ENCODE measurements at places on chromosomes 5 and 9. TPM values are rescaled to one million over a fixed set of nuclear protein-coding genes. Genes with fewer than 3 reads are reported as not detected.

DNA sequence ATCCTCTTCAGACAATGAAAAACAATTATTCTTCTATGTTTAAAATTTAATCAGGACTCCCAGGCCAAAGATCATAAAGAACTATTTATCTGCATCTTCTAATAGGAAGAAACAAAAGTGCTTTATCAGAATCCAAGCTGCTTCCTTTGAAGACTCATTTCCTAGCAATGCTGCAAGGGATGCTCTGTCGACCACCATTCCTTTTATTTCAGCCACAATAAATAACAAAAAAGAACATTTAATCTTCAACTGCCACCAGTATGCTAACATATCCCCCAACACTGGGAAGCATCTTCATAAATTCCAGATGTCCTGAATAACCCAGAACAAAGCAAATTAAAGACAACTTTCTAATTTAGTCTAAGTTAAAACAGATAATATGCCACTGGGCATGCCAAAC lies 68.7 kb downstream of the PKD2L2 start:
- DNase-seq = no peak

DNA sequence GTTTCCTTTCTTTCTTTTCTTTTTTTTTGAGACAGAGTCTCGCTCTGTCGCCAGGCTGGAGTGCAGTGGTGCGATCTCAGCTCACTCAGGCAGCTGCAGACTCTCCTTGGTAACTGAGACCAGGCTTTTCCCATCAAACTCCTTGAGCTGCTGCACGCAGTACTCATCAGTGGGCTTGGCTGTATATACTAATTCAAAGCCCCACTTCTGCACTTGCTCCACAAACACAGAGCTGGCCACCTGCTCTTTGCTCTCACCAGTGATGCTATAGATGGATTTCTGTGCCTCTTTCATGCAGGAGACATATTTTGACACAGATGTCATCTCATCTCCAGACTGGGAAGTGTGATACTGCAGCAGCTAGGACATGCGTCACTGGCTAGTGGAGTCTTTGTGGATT lies 252.7 kb downstream of the AP3B1 start:
- no peak for DNase-seq

- no peak for DNase-seq
These were observed 8.9 kb upstream of the AKNA start for GRCh38 chr9:114396558-114397218.

DNA sequence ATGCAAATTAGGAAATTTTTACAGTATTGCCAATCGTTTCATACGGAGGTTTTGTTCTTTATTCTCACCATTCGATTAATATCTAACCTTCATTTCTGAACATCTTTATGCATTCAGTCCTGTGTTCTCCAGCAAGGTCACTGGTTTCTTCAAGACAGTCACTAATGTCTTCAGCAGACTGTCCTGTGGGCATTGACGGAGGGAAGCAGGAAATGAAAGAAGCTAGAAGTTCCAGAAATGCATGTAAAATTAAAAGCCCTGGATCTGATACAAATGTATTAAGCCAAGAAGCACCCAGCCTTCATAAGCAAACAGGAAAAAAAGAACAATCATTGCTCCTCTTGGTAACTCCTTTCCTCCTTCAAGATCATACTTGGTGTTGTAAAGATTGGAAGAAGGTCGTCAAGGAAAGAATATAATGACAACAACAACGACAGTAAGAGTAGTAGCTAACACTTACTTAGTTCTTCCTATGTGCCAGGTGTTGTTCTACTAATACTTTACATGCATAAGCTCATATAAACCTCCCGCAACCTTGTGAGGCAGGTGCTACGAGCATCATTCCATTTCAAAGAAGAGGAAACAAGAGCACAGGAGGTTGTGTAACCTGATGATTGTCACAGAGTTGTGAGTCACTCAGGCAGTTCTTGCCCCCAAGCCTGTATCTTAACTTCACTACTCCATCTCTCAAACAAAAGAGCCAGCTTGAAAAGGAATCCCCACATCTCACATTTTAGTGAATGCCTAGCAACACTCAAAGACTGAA lies 59.9 kb upstream of the CER1 start:
- DNase-seq = no peak

GRCh38 chr9:36867241-36867640 lies 166.8 kb downstream of the PAX5 start:
- DNase-seq = no peak

DNA sequence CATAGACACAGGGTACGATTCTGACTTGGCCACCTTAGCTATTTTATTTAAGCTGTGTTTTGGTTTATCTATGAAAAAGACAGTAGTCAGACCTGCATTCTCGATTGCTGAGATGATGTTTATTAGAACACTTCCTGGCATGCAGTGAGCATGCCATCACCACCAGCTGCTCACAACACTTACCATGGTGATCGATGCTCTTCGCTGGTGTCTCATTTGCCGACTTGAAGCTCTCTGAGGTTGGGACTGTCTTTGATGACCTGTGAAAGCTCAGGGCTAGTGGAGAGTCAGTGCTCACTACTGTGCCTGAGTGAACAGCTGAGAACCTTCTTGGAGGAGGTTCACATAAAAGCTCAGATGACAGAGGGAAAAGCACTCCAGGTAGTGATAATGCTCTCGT lies 4.4 kb upstream of the C9orf153 start:
- no peak for DNase-seq

DNA sequence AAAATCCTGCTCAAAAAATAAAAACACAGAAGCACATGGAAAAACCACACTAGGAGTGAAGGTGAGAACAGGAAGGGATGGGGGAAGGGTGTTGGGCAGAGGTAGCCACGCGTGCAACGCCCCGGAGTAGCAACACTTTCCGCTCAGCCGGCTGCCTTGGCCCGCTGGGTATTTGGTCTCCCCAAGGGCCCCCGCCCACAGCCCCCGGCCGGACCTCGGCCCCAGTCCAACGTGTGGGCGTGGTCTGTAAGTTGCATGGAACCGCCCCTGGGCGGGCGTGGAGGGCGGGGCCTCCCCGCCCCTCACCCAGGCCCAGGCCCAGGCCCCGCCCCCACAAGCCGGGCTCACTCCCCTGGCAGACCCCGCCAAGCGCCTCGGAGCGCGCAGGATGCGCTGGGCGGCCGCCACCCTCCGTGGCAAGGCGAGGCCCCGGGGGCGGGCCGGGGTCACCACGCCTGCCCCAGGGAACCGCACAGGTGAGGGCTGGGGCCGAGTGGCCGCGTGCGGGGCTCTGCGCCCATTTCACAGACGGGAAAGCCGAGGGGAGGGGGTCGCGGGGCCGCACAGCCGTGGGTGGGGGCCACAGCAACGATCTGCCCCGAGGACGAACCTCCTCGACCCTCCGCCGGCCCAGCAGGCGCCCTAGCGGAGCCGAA lies at the start of gene SUSD3:
SUSD3 (plus strand) TSS at position 347 of the 656 bp plus-strand sequence; CDS start at position 389, 42 bp downstream.
- DNase-seq = peak; percentile 88

DNA sequence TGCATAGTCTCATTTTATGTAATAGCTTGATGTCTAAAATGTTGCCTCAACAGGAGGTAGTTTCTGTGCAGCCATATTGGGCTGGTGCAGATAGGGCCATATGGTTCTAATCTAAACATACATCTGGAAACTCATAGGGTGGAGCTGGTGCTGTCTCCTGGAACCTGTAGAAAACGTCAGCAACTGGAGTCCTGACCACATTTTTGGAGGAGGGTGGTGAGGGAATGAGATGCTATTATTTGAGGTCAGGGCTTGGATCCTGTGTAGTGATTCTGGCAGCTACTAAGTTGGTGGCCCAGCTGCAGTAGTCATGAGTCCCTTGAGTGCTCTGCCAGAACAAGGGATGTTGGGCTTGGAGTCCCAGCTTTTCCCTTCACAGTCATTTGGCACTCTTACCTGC lies 14.1 kb downstream of the MAN2A1 start:
- DNase-seq = no peak

DNA sequence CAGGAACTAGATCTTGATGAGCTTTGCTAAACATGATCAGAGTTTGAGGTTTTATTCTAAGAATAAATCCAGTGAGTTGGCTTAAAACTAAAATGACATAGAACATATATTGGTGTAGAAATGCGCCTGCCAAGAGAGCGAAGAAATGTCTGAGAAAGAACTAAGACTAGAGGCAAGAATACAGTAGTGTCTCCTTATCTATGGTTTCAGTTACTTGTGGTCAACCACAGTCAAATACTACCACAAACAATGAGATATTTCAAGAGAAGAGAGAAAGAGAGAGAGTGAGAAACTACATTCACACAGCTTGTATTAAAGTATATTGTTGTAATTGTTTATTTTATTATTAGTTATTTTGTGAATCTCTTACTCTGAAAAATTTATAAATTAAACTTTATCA lies 254.4 kb upstream of the CDH10 start:
- no peak for DNase-seq

DNA sequence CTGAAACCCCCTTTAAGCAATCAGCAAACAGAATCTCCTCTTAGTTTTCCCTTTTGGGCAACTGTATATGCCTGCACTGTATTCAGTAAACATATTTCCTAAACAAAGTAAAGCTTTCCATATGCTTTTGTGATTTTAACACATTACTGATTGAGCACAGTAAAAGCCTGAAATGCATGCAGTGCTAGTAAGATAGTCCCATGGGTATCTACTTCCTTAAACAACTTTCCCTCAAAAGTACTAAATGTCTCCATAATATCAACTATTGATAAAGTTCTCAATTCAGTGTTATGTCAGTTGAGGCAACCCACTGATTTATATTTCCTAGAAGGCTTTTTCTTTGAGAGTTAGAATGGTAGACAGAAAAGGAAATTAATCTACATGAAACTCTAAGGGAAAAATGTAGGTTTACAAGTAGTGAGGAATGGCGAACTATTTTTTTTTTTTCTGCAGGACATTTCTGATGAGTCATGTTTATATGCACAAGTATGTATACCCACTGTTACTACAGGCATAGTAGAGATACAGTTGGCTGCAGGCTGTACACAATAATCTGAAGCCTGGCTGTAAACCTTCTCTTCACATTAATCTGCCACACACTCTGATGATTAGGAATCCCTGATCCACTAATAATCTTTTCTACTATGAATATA lies 31.2 kb upstream of the CEP120 start:
- no peak for DNase-seq

DNA sequence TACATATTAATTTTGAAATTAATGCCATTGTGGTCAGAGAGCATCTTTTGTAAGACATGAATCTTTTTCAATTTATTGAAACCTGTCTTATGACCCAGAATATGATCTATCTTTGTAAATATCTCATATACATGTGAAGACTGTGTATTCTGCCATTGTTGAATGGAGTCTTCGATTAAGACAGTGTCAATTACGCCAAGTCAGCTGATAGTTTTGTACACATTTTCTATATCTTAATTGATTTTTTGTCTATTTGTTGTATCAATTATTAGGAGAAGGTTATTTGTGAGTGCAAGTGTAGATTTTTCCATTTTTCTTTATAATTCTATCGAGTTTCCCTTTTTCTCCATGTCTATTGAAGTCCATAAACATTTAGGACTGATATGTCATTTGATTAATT lies 471.6 kb downstream of the MED10 start:
- DNase-seq = no peak

GRCh38 chr9:110427497-110428104 lies 89.9 kb upstream of the TXNDC8 start:
- DNase-seq = no peak

- no peak for DNase-seq
These were observed 104.4 kb downstream of the THBS4 start for GRCh38 chr5:80139466-80139972.

- no peak for DNase-seq
These were observed 44.0 kb upstream of the SVEP1 start for GRCh38 chr9:110623462-110624025.

DNA sequence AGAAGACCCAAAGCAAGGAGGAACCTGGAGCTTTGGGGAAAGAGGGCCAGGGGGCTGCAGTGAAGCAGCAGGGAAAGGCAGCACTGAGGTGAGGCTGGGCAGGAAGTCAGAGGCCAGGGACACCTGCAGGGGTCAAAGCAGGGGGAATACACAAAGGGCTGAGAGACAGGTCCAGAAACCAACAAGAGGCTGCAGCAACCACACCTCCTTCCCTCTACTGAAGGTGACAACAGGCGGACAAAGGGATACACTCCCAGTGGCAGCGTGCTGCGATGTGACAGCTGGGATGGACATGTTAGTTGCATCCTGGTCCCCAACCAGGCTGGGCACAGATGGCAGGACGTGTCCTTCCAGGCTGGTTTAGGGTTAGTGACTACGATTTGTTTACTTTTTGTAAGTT lies 12.6 kb downstream of the CFAP77 start:
- no peak for DNase-seq

GRCh38 chr5:95114305-95114704 lies 170.6 kb downstream of the MCTP1 start:
- DNase-seq = no peak

DNA sequence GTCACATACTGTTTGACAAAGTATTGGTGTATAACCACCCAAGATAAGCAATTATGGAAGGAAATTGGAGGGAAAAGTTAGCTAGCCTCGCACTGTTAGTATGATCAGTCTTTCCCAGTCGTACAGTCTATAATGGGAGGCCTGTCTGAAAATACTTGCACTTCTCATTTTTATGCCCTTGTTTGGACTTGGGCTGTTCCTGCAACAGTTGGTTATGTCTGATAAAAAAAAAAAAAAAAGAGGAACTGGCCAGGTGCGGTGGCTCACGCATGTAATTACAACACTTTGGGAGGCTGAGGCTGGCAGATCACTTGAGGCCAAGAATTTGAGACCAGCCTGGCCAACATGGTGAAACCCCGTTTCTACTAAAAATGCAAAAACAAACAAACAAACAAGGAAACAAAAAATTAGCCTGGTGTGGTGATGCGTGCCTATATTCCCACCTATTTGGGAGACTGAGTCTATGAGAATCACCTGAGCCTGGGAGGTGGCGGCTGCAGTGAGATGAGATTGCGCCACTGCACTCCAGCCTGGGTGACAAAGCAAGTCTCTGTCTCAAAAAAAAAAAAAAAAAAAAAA lies 58.3 kb upstream of the ANKRD33B start:
- no peak for DNase-seq

GRCh38 chr5:97936231-97936630 lies 753.2 kb upstream of the RIOK2 start:
- no peak for DNase-seq

DNA sequence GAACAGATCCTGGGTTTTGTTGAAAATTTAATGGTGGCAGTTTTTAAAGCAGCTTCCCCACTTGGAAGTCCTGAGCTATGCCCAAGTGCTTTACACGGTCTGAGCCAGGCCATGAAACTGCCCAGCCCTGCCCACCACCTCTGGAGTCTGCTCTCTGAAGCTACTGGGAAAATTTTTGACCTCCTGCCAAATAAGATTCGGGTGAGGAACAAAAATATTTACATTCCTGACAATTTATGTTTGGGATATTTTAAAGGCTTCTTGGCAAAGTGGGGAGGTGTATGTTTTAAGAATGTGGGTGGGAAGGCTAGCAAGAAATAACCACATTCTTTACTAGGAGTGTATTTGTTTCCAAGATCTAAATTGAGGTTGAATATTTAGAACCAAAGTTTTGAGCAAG lies 50.0 kb downstream of the HACD4 start:
- DNase-seq = no peak

- DNase-seq = no peak
These were observed 184.0 kb downstream of the SLF1 start for GRCh38 chr5:94802450-94802849.

The ZDHHC21 gene
- 11.5 TPM for total RNA-seq

The LVRN gene
- 1.6 TPM for total RNA-seq

The HK3 gene
- 2.4 TPM for total RNA-seq

The PCDHGB1 gene
- total RNA-seq = 4.1 TPM

The DCANP1 gene
- not detected for total RNA-seq

The SLC1A1 gene
- total RNA-seq = 16.8 TPM

The CKMT2 gene
- total RNA-seq = 1.1 TPM

The ENTREP1 gene
- 3.4 TPM for total RNA-seq

The FBXO4 gene
- 11.4 TPM for total RNA-seq

The RASEF gene
- 40.7 TPM for total RNA-seq

The MSX2 gene
- 0.17 TPM for total RNA-seq

The MEIKIN gene
- not detected for total RNA-seq

Data from mucosa of descending colon (tissue), 3 donors.